Activated CD8-positive, alpha-beta memory T cell treated with anti-CD3 and anti-CD28 coated beads, Interleukin-2, amount 10 ng/mL, durations not matched to agents 7 days and 5 days (primary cell): ENCODE measurements at places on chromosomes 11 and 22. TPM values are rescaled to one million over a fixed set of nuclear protein-coding genes. Genes with fewer than 3 reads are reported as not detected.
A peak's percentile ranks its signal among the peaks of the same experiment; 100 is the strongest.

DNA sequence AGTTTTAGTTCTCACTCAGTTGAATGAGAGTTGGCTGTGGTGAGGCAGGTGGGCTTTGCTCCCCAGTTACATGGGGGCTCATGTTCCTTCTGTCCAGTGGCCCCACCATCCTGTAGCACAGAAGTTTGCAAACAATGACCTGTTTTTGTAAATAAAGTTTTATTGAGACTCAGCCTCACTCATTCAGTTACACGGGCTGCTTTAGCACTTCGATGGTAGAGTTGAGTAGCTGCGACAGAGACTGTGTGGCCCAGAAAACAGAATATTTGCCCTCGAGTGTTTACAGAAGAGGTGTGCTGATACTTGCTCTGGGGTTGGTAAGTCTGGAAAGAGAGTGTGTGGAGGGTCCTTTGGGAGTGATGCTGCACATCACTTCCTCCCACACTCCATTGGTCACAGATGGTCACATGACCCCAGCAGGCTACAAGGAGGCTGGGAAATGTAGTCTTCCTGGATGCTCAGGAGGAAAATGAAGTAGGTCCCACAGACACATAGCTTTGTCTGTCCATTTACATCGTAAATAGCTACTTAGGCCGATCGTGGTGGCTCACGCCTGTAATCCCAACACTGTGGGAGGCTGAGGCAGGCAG is 34.6 kb downstream of the IFT27 start:
- no peaks in the 10 kb centered on the region for H3K4me1 ChIP-seq
- H3K27me3 ChIP-seq: peaks cover 12% of the 10 kb centered on the region
- no peak for DNase-seq
- no peak overlapping the region for H3K4me3 ChIP-seq
- H3K27ac ChIP-seq: no peak overlapping the region

DNA sequence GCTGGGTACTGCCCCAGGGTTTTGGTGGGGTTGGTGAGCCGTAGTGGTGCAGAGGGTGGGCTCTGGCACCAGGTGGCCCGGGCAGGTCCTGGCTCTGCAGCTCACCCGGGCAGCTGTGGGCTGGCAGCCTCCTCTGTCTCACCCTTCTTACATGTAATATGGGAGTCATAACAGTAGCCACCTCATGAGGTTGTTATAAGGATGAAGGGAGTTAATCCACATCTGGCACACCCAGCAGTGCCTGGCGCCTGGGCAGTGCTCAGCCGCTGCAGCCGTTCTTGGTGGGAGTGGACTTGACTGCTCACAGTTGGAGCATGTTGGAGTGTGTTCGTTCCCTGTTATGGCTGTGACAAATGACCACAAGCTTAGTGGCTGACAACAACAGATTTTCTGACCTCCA is 28.7 kb downstream of the IGHMBP2 start:
- H3K4me3 ChIP-seq: no peak overlapping the region
- no peaks in the 10 kb centered on the region for H3K27me3 ChIP-seq
- H3K27ac ChIP-seq: no peak overlapping the region
- no peak for DNase-seq
- peaks cover 6% of the 10 kb centered on the region for H3K4me1 ChIP-seq
- H3K36me3 ChIP-seq: peaks cover 27% of the 10 kb centered on the region

GRCh38 chr11:114034956-114035355 is 24.6 kb upstream of the ZBTB16 start:
- H3K4me3 ChIP-seq: no peak overlapping the region
- H3K27ac ChIP-seq: no peak overlapping the region
- H3K4me1 ChIP-seq: peaks cover 3% of the 10 kb centered on the region
- peaks cover 29% of the 10 kb centered on the region for H3K27me3 ChIP-seq
- DNase-seq: no peak

DNA sequence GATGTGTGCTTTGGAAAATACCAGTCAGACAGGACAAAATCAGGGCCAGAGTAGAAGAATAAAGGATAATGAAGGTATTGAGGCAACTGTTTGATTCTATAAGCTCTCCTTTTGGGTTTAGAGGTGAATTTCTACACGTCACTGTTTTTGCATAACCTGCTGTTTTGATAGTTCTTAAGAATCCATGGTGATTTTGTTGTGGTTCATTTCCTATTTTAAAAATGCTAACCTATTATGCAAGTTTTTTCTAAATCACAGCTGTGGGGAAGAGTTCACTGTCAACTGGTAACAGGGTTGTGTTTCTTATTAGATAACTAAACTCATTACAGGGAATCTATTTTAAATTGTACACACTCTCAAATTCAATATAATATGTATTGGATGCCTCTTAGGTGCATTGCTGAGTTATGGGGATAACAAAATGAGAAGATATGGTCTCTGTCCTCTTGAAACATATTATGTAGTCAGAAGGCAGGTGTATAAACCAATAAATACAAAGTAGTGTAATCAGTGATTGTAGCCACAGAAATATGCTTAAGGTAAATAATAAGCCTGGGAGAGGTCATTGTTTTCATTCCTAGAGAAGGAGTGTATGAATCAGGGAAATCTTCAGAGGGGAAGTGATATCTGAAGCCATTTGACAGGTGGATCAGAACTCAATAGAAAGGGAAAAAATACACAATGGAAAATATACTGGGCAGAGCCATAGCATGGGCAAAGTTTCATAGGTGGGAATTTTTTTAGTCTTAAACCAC is 192.5 kb downstream of the FAT3 start:
- DNase-seq: no peak
- no peaks in the 10 kb centered on the region for H3K27me3 ChIP-seq
- no peak overlapping the region for H3K4me3 ChIP-seq

Gene MUC2
- total RNA-seq: not detected

- peaks cover 16% of the 10 kb centered on the region for H3K27me3 ChIP-seq
- H3K36me3 ChIP-seq: no peaks in the 10 kb centered on the region
- no peak overlapping the region for H3K27ac ChIP-seq
- peaks cover 15% of the 10 kb centered on the region for H3K4me1 ChIP-seq
- no peak overlapping the region for H3K4me3 ChIP-seq
- DNase-seq: no peak
Measured at GRCh38 chr11:66889960-66890359, 33.1 kb downstream of the LRFN4 start.

Gene SPON1
- total RNA-seq: not detected

Gene MAML2
- 14.5 TPM for total RNA-seq

Gene MPPED2
- not detected for total RNA-seq

- peaks cover 21% of the 10 kb centered on the region for H3K27me3 ChIP-seq
- H3K27ac ChIP-seq: no peak overlapping the region
- no peaks in the 10 kb centered on the region for H3K36me3 ChIP-seq
- no peak overlapping the region for H3K4me3 ChIP-seq
- DNase-seq: no peak
- H3K4me1 ChIP-seq: no peaks in the 10 kb centered on the region
Measured at GRCh38 chr22:36569999-36570398, 41.0 kb upstream of the EIF3D start.

DNA sequence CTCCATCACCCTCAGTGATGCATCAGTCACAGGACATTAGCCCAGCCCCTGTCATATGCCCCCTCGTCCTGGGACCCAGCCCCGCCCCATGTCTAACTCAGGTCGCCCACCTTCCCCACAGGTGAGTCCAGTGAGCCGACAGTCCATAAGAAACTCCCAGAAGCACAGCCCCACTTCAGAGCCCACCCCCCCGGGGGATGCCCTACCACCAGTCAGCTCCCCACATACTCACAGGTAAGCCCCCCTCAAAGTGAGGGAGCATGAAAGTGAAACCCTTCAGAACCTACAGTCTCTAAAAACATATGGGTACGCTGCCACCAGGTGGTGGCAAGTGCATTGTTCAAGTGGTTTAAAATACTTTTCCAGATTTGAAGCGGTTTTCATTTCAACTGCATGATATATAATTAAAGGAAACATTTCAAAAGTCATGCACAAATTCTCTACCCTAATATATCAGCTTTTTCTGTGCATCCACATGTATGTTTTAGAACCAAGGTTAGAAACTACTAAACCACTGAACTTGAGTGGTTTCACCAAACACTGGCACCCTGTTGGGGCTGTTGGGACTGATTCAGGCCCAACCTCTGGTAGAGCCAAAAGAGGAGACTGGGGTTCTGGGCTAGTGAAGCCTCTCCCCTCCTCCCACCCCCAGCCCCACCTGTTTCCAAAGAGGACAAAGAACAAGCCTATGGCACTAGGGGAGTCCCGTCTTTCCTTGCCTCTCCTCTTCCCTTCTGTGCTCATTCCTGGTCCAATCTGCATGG is 17.3 kb downstream of the EPS8L2 start:
- H3K4me3 ChIP-seq: peak overlapping the region; percentile 58
- H3K36me3 ChIP-seq: no peaks in the 10 kb centered on the region
- DNase-seq: peak; percentile 74

GRCh38 chr22:43053176-43053575 is 36.0 kb downstream of the TTLL1 start:
- H3K27ac ChIP-seq: no peak overlapping the region
- H3K4me3 ChIP-seq: no peak overlapping the region
- H3K27me3 ChIP-seq: no peaks in the 10 kb centered on the region
- no peak for DNase-seq

GRCh38 chr22:49961005-49961600 is 531 bp downstream of the PIM3 start:
- peak overlapping the region; percentile 86 for H3K4me3 ChIP-seq
- peaks cover 23% of the 10 kb centered on the region for H3K36me3 ChIP-seq
- peak overlapping the region; percentile 87 for H3K27ac ChIP-seq
- H3K4me1 ChIP-seq: peaks cover 29% of the 10 kb centered on the region
- H3K27me3 ChIP-seq: no peaks in the 10 kb centered on the region
- DNase-seq: peak; percentile 65

Gene RIMBP3B
- 0.05 TPM for total RNA-seq

- H3K27ac ChIP-seq: no peak overlapping the region
- H3K4me3 ChIP-seq: peak overlapping the region; percentile 83
- DNase-seq: peak; percentile 47
- H3K4me1 ChIP-seq: peaks cover 13% of the 10 kb centered on the region
- peaks cover 52% of the 10 kb centered on the region for H3K27me3 ChIP-seq
Measured at GRCh38 chr22:42368379-42369249, 63.6 kb downstream of the NFAM1 start.

Gene PDGFB
- total RNA-seq: not detected

GRCh38 chr11:84566671-84567070 is 1060.5 kb downstream of the DLG2 start:
- no peaks in the 10 kb centered on the region for H3K27me3 ChIP-seq
- H3K27ac ChIP-seq: no peak overlapping the region
- H3K36me3 ChIP-seq: no peaks in the 10 kb centered on the region
- H3K4me3 ChIP-seq: no peak overlapping the region
- no peaks in the 10 kb centered on the region for H3K4me1 ChIP-seq

Gene PKNOX2
- total RNA-seq: not detected

DNA sequence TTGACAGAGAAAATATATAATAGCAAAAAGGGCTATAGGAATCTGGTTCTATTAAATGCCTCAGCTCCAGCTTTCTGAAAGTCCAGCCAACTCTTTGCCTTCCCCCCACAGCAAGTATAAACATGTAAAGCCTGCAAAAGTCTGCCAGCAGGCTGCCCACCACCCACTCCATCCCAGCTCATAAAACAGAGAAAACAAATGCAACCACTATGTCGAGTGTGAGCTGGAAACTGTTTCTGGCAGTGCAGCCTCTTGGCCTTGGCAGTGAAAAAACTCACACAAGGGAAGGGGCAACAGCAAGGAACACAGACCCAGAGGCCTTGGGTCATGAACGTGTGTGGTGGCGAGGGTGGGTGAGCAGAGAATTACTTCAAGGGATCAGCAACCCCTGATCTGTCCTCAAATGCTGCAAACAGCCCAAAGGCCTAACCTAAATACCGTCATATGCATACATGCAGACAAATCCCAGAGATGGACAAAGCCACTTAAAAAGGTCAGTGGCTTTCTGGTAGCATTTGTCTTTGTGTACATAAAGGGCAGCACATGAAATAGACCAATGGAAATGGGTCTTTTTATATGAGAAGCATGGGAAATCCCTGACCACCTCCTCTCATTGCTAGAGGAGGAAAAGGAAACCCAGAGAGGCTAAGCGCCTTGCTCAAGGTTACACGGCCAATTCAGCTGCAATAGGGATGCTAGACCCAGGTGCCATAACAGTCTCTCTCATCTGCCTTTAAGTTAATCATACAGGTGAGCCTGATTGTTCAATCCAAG is 74.8 kb downstream of the NAT10 start:
- peaks cover 5% of the 10 kb centered on the region for H3K27me3 ChIP-seq
- H3K4me1 ChIP-seq: peaks cover 38% of the 10 kb centered on the region
- H3K4me3 ChIP-seq: no peak overlapping the region
- H3K36me3 ChIP-seq: no peaks in the 10 kb centered on the region
- DNase-seq: no peak
- H3K27ac ChIP-seq: peak overlapping the region; percentile 75

- H3K4me1 ChIP-seq: no peaks in the 10 kb centered on the region
- H3K27ac ChIP-seq: no peak overlapping the region
- no peak for DNase-seq
- no peak overlapping the region for H3K4me3 ChIP-seq
- no peaks in the 10 kb centered on the region for H3K36me3 ChIP-seq
- H3K27me3 ChIP-seq: peaks cover 17% of the 10 kb centered on the region
Measured at GRCh38 chr11:5514841-5515240, 1.7 kb downstream of the UBQLNL start.

DNA sequence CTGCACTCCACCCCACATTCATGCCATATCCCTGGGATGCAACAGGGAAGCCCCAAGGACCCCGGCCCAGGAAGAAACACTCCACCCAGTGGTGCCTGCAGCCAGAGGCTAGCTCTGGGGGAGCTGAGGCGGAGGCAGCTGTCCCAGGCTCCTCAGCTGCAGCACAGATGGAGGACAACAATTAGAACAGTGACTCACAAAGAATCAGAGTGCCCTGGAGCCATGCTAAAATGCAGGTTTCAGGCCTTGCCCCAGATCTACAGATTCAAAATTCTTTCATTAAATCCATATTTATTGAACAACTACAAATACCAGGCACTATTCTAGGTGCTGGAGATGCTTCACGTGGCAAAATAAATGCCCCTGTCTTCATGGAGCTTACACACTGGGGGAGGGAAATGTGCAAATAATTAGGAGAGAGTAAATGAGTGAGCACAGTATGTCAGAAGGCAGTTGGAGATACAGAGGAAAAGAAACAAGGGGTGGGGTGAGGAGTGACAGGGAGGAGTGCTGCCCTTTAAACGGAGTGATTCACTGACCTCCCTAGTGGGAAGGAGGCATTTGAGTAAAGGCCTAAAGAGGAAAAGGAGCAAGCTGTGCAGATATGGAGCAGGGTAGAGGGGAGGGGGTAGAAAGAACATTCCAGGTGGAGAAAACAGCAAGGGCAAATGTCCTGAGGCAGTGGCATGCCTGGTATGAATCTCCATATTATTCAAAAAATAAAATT is 73.3 kb upstream of the CSNK2A3 start:
- no peak for DNase-seq
- no peak overlapping the region for H3K27ac ChIP-seq
- no peaks in the 10 kb centered on the region for H3K4me1 ChIP-seq
- no peak overlapping the region for H3K4me3 ChIP-seq
- peaks cover 2% of the 10 kb centered on the region for H3K27me3 ChIP-seq

Gene LAYN
- 40.1 TPM for total RNA-seq

- no peak for DNase-seq
- no peak overlapping the region for H3K27ac ChIP-seq
- H3K36me3 ChIP-seq: no peaks in the 10 kb centered on the region
- no peaks in the 10 kb centered on the region for H3K27me3 ChIP-seq
- peaks cover 5% of the 10 kb centered on the region for H3K4me1 ChIP-seq
Measured at GRCh38 chr11:60447846-60448245, 7.8 kb upstream of the MS4A1 start.
